ENCODE measurements at places on chromosomes 6 and 20.

GRCh38 chr6:69696273-69696672, 100.5 kb downstream of the LMBRD1 start:
- no peak for DNase-seq

- DNase-seq = no peak
Observed at GRCh38 chr6:24959319-24959718, 23.6 kb upstream of the RIPOR2 start.

DNA sequence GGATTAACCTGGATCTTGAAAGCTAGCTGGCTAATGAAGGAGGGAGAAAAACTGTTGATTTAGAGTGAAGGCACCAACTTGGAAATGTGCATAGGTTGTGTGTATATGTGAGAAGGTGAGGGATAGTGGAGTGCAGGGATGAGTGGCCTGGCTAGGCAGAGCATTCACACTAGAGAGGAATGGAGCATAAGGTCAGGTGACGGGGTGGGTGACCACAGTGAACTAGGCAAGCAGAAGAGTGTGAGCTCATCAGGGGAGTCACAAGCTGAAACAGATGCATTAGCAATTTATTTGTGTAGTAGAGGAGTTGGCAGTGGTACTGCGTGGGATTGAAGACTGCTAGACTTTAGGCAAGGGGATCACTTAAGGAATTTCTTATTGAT, 10.5 kb downstream of the ANKRD66 start:
- no peak for DNase-seq

- DNase-seq = no peak
Observed at GRCh38 chr6:145368075-145368474, 367.2 kb downstream of the EPM2A start.
